ENCODE measurements at places on chromosomes 5 and 9.

GRCh38 chr5:2173151-2173834 is 290.6 kb upstream of the IRX4 start:
- DNase-seq: no peak

GRCh38 chr5:110644357-110644756 is 82.1 kb downstream of the TMEM232 start:
- no peak for DNase-seq

GRCh38 chr5:78626009-78626571 is 22.5 kb downstream of the LHFPL2 start:
- DNase-seq: no peak

- DNase-seq: no peak
These were observed 30.4 kb upstream of the FCN1 start for GRCh38 chr9:134948149-134948548.

DNA sequence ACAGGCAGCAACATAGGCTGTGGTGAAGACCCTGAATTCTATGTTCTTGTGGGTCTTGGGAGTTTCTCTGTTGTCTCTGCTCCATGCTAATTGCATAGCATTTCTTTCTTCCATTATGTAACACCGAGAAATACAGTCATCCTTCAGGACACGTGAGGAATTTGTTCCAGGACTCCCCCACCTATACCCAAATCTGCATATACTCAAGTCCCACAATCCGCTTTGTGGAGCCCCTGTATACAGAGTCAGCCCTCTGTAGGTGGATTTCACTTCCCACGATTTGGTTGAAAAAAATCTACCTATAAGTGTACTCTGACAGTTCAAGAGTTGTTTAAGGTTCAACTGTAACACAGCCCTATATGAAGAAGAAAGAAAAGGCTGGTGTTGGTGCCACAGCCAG is 22.1 kb downstream of the ANKRD33B start:
- DNase-seq: no peak

DNA sequence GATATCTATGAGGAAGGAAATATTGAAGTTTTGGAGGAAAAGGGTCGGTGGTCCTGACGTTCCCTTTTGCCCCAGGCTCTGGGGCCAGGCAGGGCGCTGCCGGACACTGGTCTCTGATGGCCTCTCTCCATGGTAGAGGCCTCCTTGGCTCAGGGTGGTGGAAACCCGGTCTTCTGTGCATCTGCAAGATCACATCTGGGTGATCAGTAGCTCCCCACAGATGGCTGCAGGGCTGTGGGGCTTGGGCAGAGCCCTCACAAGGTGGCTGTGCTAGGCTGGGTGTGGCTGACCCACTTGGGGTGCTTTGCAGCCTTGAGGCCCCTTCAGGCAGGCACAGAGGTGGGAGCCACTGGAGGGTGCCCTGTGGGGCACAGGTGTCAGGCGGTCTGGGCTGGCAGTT is 53.9 kb upstream of the RNU6ATAC start:
- no peak for DNase-seq

- DNase-seq: no peak
These were observed 484.8 kb downstream of the EBF1 start for GRCh38 chr5:158614951-158615350.

GRCh38 chr5:157917899-157918809 is 59.2 kb upstream of the CLINT1 start:
- DNase-seq: no peak

DNA sequence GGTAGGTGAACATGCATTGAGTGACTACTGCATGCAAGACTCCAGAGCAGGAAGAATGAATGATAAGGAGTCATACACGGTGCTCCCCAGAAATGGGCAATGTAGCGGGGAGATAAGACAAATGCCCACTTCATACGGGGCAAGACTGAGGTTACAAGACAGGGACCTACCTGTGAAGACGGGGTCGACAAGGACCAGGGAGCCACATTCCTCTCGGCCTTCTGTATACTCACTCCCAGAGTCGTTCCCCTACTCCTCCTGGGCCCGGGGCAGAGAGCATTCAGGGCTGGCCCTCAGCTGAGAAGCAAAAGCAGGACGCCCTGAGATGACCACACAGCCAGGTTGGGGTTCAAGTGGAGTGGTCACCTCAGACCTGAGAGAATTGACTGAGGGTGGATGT is 26.7 kb downstream of the PITX1 start:
- no peak for DNase-seq

DNA sequence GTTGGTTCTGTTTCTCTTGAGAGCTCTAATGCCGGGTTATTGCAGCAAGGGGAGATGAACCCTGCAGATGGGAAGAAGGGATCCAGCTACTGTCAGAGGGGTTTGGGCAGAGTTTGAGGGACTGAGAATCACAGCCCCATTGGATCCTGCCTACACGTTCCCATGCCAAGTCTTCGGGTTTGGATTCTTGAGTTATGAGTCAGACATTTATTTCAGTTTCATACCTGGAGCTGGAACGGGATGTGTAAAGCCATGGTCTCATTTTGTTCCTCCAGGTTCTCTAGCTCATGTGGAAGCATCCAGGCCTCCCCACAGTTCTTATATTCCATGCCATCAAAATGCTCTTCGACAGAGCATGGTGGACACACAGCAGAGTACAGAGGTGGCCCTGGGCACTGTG is 275.4 kb upstream of the IRX4 start:
- no peak for DNase-seq

DNA sequence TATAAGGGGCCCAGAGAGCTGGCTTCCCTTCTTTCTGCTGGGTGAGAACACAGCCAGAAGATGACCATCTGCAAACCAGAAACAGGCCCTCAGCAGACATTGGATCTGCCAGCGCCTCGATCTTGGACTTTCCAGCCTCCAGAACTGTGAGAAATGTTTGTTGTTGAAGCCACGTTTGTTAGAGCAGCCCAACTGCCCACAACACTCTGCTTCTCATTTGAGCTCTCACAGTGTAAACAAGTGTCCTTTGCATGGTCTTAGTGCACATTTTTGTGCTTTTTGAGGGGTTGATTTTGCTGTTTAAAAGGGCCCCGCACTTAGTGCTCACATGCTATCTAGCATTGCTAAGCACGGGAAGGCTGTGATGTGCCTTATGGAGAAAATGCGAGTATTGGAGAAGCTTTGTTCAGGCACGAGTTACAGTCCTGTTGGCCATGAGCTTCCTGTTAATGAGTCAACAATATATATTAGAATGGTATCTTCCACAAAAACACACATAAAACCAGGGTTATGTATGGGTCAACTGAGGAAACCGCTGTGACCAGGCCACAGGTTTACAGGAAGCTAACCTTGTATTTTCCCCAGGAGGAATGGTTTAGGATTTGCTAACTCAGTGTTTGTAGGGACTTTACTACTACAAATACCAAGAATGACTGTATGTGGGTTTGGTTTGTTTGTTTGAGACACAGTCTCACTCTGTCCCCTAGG is 11.9 kb downstream of the CMBL start:
- no peak for DNase-seq

GRCh38 chr5:79509244-79509885 is 4.6 kb downstream of the HOMER1 start:
- DNase-seq: no peak

DNA sequence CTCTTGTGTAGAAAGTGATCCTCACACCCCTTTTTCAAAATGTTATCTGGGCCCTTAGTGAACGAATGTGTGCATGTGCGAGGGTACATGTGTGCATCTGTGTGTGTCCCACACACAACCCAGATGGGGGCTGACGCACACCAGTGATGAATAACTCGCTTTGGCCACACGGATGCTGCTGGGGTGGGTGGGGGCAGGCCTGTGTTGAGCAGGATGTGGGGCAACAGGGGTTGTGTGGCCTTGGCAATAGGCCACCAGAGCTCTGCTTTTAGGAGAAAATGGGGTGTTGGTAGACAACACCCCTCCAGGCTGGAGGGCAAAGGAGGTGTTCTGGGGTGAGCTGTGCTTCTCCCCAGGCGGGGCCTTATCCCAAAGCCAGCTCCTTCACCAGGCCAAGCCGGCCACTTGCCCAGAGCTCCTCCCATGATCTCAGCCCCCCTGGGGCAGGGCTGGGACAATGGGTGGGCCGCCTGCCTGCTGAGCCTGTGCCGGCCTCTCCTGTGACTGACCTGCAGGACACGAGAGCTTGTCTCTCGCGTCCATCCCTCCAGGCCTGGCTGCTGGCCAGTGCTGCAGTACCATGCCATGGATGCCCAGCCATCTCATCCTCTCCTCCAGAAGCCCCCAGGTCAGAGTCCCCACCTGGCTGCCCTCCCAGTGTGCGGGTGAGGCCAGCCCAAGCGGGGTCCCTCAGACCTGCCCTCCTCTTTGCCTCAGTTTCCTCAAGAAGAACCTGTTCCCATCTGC is 1.7 kb downstream of the DBN1 start:
- DNase-seq: no peak

- DNase-seq: no peak
These were observed 72.0 kb upstream of the COL5A1 start for GRCh38 chr9:134569626-134570025.

GRCh38 chr5:38193015-38193581 is 65.3 kb upstream of the EGFLAM start:
- peak; percentile 39 for DNase-seq

GRCh38 chr9:18032636-18033035 is 441.3 kb upstream of the ADAMTSL1 start:
- no peak for DNase-seq

DNA sequence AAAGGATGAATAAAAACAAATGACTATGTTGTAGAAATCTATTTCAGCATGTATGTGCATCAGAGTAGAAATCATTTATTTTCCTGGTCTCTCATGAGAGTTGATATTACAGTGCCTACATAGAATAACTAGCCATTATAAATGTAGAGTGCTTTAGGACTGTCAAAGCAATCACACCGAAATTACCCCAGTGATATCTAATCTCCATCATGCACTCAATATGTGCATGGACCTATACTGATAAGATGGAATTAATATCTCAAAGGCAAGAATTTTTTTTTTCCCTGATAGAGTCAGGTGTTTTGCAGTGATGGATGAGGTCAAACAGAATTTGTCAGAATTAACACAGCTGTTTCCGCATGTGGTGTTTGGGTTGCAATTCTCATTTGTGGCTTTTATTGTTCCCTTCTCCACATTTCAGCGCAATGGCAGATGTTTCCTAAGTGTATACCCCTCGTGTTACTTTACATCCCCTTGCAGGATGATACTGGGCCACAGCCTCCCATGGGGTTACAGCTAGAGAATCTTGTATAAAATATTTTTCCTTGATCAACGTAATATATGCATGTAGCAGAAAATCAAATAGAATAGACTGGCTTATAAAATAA is 298.8 kb downstream of the RASEF start:
- peak; percentile 21 for DNase-seq

GRCh38 chr9:96607971-96608370 is 11.7 kb downstream of the CDC14B start:
- DNase-seq: no peak

- DNase-seq: no peak
These were observed 397.5 kb downstream of the IRX2 start for GRCh38 chr5:2353871-2354440.

GRCh38 chr9:131707733-131708157 is 32.1 kb downstream of the RAPGEF1 start:
- DNase-seq: no peak

GRCh38 chr9:94623253-94623652 is 16.1 kb downstream of the FBP1 start:
- DNase-seq: no peak

DNA sequence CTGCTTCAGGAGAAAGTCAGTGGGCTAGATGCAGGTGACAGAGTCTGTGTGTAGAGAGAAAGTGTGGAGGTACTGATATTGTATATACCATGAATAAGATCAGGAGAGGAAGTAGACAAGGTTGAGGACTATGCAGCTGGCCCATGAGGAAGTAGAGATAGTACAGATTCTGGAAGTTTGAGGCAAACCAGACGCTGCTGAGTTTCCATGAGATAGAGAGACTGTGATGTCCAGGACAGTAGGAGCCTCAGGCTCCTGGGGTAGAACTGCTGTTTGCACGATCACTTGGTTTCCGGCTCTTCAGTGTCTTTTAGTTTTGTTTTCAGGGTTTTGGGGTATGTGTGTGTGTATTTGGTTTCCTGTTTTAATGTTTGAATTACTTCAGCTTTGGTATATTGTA is 13.6 kb downstream of the OTULINL start:
- no peak for DNase-seq

- peak; percentile 3 for DNase-seq
These were observed 34.9 kb upstream of the PPP3R2 start for GRCh38 chr9:101629636-101630035.

GRCh38 chr5:132396589-132397031 is 27.1 kb downstream of the SLC22A5 start:
- DNase-seq: no peak

DNA sequence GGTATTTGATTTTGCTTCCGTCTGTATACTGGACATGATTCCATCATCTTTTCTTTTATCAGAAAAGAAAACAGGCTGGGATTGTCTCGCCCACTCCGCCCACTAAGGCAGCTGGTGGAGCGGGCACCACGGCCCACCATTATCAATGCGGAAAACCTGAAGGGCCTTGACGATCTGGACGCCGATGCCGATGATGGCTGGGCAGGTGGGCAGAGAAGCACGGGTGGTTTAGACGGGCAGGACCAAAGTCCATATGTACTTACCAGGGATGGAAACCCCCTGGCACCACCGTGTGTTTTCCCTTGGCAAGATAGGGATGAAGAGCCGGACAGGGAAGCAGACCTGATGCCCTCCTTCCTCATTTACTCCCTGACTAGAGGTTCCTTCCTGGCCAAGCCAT is 53.7 kb downstream of the PRRC2B start:
- DNase-seq: no peak

- DNase-seq: no peak
These were observed 3.0 kb downstream of the RAD23B start for GRCh38 chr9:107286057-107286456.

- DNase-seq: no peak
These were observed 20.0 kb upstream of the FAM120AOS start for GRCh38 chr9:93473411-93473810.

DNA sequence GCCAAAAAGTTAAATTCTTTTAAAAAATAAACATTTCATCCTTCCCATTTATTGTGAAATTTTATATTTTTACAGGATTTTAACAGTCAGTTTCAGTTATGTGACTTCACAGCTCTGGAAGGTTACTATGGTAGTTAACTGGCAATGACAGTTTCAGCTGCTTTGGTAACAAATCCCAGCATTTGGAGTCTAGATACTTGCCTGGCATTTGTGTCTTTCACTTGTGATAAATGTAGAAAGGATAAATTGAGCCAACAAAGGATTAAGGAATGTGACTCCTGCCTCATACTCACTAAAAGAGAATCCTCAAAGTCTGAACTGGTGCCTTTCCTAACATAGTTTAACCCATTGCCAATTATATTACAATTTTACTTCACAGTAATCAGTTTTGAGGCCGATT is 315.5 kb downstream of the FER start:
- no peak for DNase-seq

DNA sequence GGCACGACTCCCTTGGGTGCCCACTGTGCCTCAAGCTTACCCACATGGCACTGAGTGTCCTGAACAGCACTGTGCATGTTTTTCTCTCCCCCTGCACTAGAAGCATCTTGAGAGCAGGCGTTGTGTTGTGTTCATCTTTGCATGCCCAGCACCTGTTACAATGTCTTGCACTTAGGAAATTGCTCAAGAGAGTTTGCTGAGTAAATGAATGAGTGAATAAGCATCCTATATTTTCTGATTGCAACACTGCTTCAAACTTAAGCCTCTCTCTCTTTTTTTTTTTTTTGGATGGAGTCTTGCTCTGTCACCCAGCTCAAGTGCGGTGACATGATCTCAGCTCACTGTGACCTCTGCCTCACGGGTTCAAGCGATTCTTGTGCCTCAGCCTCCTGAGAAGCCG is 94.5 kb downstream of the LMNB1 start:
- no peak for DNase-seq

Measured in DMS153 (cell line).